ENCODE measurements at places on chromosomes 4 and X. TPM values are rescaled to one million over a fixed set of nuclear protein-coding genes. Genes with fewer than 3 reads are reported as not detected.
A peak's percentile ranks its signal among the peaks of the same experiment; 100 is the strongest.

The OTUD6A gene
- total RNA-seq, result 0.17 TPM

The LRRC66 gene
- total RNA-seq, result 0.24 TPM

The DCAF8L2 gene
- total RNA-seq, result not detected

The UBA1 gene
- total RNA-seq, result 344 TPM

The PDLIM3 gene
- total RNA-seq, result 19.5 TPM

The TMEM31 gene
- total RNA-seq, result not detected

The C1QTNF7 gene
- not detected for total RNA-seq

The SORCS2 gene
- 2.4 TPM for total RNA-seq

The RTL5 gene
- total RNA-seq, result 0.94 TPM

The ADGRG2 gene
- 10.8 TPM for total RNA-seq

The STBD1 gene
- 2.6 TPM for total RNA-seq

- no peak for DNase-seq
These were observed 421.8 kb downstream of the GBA3 start for GRCh38 chr4:23114538-23114937.

DNA sequence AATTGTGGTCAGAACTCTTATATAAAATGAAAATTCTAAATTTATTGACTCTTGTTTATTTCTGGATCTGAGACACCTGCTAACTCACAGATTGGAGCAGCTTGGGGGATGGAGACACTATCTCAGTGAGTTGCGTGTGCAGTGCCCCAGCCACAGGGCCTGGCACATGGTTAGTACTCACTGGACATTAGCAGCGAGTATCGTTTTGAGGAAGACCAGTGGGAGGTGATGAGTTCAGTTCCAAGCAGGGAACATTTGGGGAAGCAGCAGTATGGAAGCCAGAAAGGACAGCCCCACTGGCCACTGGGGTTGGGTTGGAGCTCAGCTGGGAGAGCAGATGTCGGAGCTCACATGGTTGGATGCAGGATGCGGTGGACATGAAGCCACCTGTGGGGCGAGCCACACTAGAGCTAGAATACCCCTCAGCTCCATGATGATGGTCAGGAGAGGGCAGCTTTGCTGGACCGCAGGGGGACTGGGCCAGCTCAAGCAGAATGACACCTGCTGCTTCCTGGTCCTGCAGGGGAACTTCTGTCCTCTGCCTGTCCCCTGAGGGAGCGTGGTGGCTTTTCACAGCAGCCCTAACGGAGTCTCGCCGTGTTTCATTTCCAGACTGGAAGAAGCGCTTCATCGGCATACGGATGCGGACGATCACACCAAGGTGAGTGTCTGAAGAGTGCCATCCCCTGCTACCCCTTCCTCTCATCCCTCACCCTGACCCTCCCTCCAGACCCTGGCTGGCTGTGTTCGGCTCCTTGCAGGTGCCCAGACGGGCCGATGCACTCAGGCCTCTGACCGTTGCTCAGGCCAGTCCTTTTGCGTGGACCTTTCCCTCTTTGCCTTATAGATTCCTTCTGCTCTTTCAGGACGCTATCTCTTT, 32.5 kb downstream of the HTRA3 start:
- no peak for DNase-seq

GRCh38 chr4:119835613-119835910, 207.0 kb upstream of the PDE5A start:
- DNase-seq, result no peak

DNA sequence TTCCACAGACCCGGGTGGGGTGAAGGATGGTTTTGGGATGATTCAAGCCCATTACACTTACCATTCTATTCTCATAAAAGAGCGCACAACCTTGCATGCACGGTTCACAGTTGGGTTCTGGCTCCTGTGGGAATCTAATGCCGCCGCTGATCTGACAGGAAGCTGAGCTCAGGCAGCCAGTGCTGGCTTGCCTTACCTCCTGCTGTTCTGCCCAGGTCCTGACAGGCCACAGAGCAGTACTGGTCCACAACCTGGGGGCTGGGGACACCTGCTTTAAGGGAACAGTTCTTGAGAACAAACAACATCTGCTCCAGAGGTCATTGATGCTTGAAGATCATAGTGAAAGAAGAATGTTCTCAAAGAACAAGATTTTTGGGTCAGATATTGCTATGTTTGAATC, 8.0 kb upstream of the HS3ST1 start:
- DNase-seq, result peak; percentile 41

DNA sequence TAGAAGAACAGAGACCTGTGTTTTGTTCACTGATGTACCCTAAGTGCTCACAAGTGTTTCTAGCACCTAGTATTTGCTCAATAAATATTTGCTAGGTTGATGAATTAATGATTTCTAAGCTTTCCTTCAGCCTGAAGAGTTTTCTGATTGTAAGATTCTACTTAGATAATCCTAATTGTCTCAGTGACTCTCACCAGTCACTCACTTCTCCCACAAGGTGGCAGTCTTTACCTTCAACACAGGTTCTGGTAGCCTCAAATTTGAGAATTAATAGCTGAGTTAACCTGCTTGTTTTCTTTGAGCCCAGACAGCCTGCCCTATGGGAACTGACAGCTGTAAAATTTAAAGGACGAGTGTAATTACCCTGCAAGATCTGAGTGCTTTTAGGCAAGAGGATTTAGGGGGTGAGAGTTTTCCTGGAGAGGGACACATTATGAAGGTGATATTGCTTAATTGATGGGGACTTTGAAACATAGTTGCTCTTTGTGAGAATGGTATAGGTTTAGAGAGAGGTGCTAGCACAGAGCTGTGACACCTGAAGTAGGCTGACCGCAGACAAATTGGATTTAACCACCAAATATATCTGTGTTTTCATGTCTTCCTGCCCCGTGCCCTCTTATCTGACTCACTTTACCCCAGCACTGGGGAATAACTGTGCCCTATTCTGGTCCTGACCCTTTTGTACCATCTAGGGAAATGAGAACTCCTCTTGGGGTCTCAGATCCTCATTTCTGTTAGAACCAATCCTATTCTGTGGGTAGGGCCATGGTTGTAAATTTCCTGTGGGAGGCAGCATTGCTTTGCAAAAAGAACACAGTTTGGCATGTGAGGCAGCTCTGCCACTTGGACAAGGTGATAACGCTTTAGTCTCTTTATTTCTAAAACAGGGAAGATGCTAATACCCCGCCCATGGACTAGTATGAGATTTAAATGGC, 27.7 kb downstream of the CD38 start:
- DNase-seq, result peak; percentile 86

GRCh38 chr4:25133132-25133531, 27.1 kb downstream of the SEPSECS start:
- DNase-seq, result no peak

DNA sequence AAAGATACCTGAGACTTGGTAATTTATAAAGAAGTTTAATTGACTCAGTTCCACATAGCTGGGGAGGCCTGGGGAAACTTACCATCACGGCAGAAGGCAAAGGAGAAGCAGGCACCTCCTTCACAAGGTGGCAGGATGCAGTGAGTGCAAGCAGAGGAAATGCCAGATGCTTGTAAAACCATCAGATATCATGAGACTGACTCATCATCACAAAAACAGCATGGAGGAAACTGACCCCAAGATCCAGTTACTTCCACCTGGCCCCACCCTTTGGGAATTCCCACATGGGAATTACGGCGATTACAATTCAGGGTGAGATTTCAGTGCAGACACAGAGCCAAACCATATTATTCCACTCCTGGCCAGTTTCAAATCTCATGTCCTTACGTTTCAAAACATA, 514.7 kb upstream of the SPANXN1 start:
- DNase-seq, result no peak

- DNase-seq, result no peak
These were observed 406.8 kb downstream of the STIM2 start for GRCh38 chr4:27267339-27267969.

GRCh38 chr4:73109493-73109892, 40.0 kb upstream of the COX18 start:
- DNase-seq, result no peak

DNA sequence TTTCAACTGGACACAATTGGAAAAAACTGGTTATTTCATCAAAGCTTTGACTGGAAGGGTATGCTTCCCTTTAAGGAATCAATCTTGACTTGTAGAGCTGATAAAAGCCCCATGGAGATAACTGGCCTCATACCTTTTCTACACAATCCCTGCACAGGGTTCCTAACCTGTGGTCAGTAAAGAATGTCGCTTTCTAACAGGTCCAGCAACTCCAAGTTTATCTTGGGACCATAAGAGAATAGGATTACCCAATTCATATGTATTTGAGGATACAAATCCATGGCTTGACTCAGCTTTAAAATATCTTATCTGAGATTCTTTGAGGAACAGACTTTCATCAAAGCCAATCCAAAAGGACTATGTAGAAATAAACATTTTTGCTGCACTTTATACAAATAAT, 1399.8 kb upstream of the PABPC4L start:
- no peak for DNase-seq

GRCh38 chr4:68011684-68012083, 48.4 kb upstream of the TMPRSS11A start:
- no peak for DNase-seq

- no peak for DNase-seq
These were observed 22.1 kb downstream of the PKD2 start for GRCh38 chr4:88029556-88029955.

- no peak for DNase-seq
These were observed 6.4 kb upstream of the BGN start for GRCh38 chrX:153488231-153488914.

DNA sequence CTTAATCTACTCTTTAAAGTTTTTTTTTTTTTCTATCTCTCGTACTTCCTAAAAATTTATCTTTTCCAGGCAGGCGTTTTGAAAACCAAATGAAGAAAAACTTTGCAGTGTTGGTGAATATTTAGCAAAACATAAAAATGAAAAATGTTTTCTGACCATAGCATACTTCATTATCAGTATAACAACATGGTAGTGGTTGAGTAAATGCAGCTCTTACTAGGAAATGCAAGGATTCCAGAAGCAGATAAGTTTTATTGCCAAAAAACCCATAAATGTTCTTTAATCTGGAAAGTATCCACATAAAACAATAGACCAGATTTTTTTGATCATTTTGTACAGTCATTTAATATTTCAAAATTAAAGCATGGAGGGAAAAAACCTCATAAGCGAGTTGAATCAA, 136.9 kb upstream of the GUCY1A1 start:
- no peak for DNase-seq

DNA sequence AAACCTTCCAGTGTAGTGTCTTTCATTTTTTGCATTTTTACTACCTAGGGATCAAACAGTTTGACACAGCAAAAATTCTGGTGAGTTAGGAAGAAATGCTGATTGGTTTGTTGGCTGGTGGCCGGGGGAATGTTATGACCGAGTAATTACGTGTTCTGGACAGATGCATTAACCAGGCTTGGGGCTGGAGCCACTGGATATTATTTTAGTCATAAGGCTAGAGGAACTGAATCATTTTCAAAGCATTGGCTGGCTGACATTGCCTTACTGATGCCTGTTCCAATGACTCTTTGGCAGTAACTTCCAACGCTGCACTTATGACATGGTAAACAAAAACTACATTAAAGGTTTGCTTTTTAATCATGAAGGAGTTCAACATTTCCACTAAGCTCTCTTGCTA, 84.6 kb downstream of the FBXO8 start:
- DNase-seq, result no peak

All from GM23338 (cell line).